ENCODE measurements at places on chromosomes 4 and X.

DNA sequence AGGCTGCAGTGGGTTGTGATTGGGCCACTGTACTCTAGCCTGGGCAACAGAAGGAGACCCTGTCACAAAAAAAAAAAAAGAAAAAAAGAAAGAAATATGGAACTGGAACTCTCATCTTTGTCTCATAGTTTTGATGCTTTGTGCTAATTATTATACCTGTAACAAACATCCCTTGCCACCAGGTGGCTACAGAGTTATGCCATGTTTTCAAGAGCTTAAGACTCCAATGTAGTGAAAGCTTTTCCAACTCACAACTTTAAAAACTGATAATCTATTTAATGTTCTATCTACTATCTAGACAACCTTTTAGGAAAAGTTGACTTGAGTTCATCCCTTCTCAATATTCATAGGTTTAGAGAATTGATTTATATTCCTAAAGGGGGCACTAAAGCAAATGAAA lies 42.4 kb downstream of the HTR2C start:
- no peak for DNase-seq

- DNase-seq: no peak
Observed at GRCh38 chr4:92406488-92406887, 102.7 kb downstream of the GRID2 start.

DNA sequence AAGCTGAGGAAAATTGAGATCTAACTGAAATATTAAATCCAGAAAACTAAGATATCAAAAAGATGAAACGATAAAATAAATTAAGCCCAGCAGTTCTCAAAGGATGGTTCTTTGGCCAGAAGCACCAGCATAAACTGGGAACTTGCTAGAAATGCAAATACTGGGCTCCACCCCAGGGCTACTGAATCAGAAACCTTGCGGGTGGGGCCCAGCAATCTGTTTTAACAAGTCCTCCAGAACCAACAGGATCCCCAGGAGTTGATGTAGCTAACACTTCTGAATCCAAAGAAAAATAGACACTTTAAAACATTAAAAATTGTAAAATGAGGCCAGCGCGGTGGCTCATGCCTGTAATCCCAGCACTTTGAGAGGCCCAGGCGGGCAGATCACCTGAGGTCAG lies 14.1 kb upstream of the TMEM154 start:
- no peak for DNase-seq

GRCh38 chr4:181757098-181757497 lies 486.1 kb upstream of the TENM3 start:
- no peak for DNase-seq

DNA sequence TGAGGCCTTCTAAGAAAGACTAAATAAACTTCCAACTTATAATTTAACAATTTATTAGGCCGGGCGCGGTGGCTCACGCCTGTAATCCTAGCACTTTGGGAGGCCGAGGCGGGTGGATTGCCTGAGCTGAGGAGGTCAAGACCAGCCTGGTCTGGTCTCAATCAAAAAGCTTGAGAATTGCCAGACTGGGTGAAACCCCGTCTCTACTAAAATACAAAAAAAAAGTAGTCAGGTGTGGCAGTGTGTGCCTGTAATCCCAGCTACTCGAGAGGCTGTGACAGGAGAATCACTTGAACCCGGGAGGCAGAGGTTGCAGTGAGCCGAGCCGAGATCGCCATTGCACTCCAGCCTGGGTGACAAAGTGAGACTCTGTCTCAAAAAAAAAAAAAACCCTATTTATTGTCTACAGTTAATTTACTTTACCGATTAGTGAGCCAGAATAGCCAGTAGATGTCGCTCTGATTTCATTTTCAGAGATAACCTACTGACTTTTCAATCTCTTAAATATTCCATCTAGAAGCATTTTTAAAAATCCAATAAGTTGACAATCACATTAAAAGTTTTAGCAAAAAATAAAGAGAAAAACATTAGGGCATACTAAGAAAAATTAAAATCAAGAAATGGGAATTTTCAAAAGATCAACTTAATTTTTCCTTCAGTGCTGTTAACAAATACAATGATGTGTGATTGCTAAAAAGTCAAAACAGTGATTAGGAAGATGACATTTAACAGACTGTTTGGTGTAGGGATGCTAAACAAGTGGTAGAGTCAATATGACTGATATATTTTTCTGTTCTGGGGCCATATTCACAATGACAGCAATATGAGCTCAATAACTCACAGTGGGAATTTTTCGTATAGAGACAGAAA lies 4.3 kb upstream of the SHROOM3 start:
- DNase-seq: peak; percentile 17

GRCh38 chrX:50677789-50678188 lies 136.2 kb downstream of the SHROOM4 start:
- no peak for DNase-seq

DNA sequence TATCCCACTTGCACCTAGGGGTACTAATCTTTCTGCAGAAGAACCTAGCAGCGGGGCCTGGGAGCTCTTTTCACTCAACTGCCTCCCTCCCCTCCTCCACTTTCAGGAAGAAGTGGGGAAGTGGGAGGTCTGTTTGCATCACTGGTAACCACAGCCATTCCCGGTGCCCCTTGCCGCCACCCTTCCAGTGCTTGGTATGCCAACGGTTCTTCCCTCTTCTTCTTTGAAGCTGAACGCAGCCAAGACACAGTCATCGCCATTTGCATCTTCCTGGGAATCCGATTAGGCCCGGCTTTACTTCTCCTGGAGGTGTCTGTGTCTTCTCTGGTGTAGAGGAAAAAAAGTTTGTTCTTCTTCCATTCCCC lies 47.2 kb upstream of the RBPJ start:
- DNase-seq: no peak

DNA sequence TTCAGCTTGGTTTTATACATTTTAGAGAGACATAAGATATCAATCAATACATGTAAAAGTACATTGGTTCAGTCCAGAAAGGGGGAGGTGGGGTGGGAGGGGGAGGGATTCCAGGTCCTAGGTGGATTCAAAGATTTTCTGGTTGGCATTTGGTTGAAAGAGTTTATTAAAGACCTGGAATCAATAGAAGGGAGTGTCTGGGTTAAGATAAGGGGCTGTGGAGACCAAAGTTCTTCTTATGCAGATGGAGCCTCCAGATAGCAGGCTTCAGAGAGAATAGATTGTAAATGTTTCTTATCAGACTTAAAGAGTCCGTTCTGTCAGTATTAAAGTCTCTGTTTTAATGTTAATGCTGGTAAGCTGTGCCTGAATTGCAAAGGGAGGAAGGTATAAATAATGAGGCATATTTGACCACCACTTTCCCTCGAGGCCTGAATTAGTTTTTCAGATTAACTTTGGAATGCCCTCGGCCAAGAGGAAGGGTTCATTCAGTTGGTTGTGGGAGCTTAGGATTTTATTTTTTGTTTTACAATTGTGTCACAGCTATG lies 169.9 kb downstream of the AASDH start:
- no peak for DNase-seq

DNA sequence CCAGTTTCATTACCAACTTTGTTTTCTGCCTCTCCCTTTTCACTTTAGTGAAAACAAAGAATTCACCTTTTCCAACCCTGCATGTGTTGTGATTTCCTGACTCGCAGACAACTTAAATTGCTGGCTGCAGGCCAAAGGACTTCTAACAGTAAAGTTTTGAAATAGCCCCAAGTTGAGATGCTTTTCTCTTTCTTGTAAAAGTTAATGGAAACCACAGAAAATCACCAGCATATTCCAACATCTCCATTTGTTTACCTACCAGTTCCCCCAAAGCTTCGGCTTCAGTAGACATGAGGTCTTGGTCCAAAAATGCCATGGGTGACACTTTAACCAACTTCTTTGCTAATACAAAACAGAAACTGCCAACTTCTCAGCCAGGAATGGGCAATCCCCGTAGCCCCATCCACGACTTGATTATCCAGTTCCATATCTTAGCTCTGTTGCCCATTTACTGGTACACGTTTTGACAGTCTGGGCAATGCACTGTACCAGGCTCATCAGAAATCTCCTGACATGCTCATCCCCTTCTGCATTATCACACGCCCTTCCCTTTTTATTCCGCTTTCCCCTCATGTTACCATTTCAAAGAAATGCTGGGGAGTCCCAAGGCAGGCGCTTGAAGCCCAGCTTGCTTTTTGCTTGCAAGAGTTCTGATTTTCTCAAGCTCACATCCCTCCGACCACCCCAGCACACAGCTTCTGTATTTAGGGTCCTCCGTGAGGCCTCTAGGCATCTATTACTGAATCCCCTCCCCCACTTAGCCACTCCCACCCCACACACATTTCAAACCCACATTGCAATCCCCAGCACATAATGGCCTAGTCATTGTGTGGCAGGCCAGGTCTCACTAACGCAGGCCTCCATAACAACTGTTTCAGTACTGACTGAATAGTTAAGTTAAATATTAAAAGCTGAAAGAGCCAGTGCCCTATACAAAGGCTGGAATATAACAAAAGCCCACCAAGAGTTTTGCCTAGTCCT lies 137.9 kb upstream of the S100G start:
- no peak for DNase-seq

DNA sequence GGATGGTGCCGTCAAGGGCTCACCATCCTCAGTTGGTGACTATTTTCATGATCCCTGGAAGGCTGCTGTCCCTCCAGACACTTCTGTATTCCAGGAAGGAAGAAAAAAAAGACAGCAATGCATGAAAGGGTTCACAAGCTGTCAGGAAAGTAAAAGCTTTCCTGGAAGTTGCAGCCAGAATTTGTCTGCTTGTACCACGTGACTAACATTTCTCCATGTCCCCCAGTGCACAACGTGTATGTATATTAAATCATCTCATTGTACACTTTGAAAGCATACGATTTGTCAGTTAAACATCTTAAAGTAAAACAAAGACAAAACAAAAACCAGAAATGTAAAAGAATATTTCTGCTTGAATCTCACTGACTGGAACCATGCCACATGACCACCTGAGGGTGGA lies 127.4 kb upstream of the CLNK start:
- DNase-seq: no peak

DNA sequence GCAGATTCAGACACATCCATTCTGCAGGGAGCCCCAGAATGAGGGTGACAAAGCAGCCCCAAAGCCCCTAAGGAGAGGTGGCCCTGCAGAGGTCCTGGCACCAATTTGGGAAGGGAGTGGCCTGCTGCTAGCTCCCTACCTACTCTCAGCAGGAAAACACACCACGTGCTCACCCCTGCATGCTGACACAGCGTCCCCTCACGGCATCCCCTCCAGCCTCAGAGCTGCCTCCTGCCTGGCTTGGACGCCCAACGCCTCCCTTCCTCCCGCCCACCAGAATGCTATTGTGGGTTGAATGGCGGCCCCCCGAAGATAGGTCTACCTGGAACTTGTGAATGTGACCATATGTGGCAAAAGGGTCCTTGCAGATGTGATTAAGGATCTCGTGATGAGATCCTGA lies 28.8 kb downstream of the ZFYVE28 start:
- no peak for DNase-seq

DNA sequence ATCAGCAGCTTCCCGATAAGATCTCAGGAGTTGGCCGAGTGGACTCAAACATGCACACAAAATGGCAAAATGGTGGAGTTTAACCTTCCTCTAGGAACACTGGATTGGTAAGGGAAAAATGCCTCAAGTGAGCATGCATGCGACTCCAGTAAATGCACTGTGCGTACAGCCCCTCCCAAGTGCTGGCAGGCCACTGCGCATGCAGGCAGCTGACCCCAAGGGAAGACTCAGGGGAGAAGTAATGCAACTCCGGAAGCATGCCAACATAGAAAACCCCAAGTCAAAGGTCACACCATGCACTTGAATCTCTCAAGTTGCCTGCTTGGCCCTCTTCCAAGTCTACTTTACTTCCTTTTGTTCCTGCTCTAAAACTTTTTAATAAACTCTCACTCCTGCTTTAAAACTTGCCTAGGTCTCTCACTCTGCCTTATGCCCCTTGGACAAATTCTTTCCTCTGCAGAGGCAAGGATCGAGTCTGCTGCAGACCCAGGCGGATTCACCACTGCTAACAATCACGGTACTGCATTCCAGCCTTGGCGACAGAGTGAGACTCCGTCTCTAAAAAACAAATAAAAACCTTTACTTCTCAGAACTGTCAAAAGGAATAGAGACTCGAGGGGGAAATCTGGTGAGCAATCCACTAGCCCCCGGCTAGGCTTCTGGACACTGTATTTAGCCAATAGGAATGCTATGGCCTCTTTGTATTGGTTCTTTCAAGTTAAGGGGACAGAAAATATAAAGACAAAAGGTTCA lies 33.5 kb downstream of the NYX start:
- no peak for DNase-seq

- DNase-seq: no peak
Observed at GRCh38 chr4:146285037-146285436, 70.7 kb downstream of the REELD1 start.

DNA sequence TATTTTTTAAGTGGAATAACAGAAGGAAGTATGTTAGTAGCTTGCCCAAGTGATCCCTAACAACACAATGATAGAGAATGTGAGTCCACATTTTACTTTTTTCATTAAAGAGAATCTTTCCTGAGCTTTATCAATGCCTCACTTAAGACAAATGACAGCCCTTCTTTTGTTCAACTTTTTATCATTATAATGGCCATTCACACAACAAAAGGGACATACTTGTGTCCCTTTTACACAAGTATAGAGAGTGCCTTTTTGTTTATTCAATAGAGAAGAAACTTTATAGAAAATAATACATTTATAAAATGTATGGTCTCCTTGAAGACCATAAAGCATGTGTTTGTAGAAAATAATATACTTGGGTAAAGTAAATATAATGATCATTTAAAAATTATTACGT lies 96.3 kb downstream of the PDE5A start:
- no peak for DNase-seq

GRCh38 chr4:81606801-81607501 lies 135.2 kb upstream of the RASGEF1B start:
- DNase-seq: no peak

DNA sequence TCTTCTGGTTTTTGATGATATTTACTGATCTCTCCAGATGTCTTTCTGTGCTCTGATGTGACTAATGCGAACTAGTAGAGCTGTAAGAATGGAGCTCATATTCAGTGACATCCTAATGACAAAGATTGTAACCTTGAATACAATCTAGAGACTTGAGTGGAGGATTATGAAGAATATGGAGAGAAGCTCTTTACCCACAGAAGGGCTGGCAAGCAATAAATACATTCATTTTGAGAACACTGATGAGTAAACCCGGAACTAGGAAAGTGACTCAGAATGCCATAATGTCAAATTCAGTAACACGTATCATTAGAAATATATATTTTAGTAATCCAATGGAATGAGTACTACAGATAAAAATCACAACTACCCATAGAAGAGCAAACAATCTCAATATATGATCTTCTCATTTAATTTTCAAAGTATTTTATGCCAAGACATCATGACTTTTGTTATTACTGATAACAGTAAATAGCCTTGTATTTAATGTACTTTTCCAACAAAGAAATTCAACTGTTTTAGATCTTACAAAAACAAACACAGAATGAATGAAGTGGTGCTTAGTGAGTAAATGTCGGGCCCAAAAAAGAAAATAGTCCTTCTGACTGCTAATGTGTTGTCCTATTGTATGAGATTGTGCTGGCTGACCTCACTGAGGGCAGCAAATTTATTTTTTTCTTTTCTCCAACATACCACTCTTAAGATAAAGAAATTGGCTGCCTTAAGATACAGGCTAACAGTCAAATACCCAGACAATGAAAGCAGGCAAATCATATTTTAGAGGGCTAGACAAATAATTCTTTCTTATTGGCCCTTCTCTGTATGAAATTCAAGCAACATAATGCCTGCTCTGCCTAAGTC lies 49.2 kb upstream of the HDAC8 start:
- DNase-seq: no peak

Data from GM04504 (cell line).